Left cardiac atrium (tissue), 4 donors: ENCODE measurements at places on chromosomes 13 and 19. TPM values are rescaled to one million over a fixed set of nuclear protein-coding genes. Genes with fewer than 3 reads are reported as not detected.

Gene CD209
- total RNA-seq, result 18.3 TPM

Gene ZNF415
- total RNA-seq, result 23.0 TPM

Gene FUT6
- total RNA-seq, result not detected

Gene RFPL4AL1
- total RNA-seq, result not detected

Gene VSTM1
- total RNA-seq, result not detected

Gene ZNF729
- total RNA-seq, result not detected

Gene GPC5
- 1.8 TPM for total RNA-seq

Gene CEACAM16
- not detected for total RNA-seq

Gene FCGBP
- 20.6 TPM for total RNA-seq

Gene IL12RB1
- 1.6 TPM for total RNA-seq
